ENCODE measurements at places on chromosomes 2 and 18.

- no peak for DNase-seq
These were observed 110.0 kb upstream of the MAP3K20 start for GRCh38 chr2:172965433-172966212.

DNA sequence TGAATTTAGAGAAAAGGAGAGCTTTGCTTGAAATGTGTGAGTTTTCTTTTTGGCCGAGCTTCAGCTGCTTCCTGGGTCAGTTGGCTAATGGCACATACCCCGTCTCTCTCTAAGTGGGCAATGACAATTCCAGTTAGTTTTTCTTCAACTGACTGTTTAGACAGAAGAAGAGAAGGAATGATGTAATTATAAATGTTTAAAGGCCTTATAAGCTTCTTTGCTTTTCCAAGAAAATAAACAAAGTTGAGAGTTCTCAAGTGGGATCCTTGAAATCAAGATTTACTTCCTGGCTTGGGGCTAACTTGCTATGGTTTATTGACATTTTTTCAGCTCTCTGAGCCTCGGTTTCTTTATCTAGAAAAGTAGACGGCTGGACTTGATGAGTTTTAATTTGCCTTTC, 794.9 kb upstream of the ACVR2A start:
- DNase-seq: no peak

DNA sequence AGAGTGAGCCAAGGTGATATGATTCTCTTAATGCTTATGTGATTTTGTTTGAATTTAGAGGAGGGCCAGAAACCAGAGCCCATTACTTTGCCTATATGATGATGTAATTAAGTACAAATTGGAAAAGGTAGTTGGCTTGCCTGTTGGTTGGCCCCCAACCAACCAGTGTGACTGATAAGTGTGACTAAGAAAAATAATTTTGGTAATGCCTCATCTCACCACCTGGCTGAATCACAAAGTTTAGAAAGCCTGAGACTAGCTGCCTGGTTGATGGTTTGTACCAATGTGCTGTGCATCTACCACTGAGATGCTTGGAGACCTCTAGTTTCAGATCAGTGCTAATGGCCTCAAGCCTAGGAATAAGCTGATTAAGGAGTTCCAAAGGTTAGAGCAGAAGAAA, 338.7 kb downstream of the CDH2 start:
- no peak for DNase-seq

DNA sequence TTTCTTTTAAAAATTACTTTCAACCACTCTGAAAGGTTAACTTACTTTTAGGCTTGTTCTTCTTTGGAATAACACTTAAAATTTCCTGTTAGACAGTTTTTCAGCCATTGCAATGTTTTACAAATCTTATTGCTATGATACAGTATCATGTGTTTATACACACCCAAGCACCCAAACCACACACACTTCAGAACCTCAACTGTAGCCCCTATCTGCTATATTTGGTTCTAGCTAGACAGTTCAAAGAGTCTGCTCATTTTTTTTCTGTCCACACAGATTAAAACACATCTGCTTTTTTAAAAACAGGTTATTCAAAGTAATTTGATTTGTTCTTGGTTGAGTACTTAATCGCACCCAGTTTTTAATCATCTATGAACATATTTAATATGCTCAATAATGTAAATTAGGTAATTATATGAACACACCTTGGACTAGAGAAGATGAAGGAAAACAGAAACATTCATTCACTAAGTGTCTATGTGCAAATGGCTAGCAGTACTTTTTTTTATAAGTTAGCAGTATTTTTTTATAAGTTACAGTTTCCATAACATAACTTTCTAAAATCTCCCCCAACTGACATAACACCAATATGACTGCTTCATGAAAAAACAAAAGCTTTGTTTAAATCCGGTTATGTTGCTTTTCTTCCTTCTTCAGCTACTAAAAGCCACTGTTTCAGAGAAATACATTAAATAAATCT, 17.6 kb downstream of the FBXO11 start:
- DNase-seq: no peak

DNA sequence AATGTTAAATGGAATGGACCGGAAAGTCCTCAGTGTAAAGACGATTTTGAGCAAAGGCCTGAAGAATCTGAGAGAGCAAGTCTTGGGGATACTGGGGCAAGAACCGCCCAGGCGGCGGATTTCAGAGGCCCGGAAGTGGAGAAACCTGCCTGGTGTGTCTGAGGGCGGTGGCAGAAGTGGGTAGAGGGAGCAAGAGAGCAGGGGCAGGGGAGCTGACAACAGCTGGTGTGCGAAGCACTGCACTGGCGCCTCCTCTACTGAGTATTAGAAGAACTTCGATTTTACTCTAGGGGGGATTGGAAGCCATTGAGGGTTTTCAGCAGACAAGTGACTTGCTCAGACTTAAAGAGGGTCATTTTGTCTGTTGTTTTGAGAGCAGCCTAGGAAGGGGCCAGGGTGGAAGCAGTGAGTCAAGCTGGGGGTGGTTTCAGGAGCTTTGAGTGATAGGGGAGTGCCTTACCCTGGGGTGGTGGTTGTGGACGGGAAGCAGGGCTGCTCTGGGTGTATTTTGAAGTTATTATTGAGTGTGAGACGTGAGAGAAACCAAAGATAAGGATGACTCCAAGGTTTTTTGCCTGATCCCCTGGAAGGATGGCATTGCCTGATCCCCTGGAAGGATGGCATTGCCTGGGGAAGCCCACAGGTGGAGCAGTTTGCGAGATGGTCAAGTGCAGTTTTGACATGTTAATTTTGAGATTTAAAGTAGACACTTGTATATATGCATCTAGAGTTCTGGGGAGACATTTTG, 52.5 kb downstream of the ZNF236 start:
- DNase-seq: no peak

All from stimulated activated CD4-positive, alpha-beta T cell treated with anti-CD3 and anti-CD28 coated beads, Interleukin-1b, Interleukin-23, amount 100 ng/mL, for 1 hour (primary cell).